GM12878 (cell line): ENCODE measurements at places on chromosomes 6 and 20.

- H3K27ac ChIP-seq = peak overlapping the region; percentile 92
- peaks cover 20% of the 10 kb centered on the region for H3K36me3 ChIP-seq
- H3K27me3 ChIP-seq = no peaks in the 10 kb centered on the region
- DNase-seq = peak; percentile 86
Observed at GRCh38 chr20:433300-433975, 25.3 kb downstream of the RBCK1 start.

DNA sequence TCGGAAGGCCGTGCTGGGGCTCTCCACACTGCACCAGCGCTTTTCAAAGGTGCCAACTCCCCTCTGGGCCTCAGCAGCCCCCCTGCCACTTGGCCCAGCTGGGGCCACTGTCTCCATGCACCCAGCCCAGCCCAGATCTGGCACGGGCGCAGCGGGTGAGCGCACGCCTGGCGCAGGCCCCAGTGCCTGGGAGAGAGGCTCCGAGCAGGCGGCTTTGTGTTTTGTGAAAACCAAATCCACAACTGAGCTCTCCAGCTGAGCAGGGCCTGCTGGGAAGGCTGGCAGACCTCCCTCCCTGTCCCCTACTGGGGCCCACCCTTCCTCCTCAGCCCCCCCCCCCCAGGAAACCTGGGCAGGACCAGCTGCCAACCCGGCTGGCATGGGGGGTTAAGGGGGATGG lies 17.0 kb downstream of the MDGA1 start:
- H3K36me3 ChIP-seq = no peaks in the 10 kb centered on the region
- H3K4me1 ChIP-seq = peaks cover 18% of the 10 kb centered on the region
- H3K4me3 ChIP-seq = no peak overlapping the region
- H3K27me3 ChIP-seq = no peaks in the 10 kb centered on the region
- no peak overlapping the region for H3K27ac ChIP-seq

DNA sequence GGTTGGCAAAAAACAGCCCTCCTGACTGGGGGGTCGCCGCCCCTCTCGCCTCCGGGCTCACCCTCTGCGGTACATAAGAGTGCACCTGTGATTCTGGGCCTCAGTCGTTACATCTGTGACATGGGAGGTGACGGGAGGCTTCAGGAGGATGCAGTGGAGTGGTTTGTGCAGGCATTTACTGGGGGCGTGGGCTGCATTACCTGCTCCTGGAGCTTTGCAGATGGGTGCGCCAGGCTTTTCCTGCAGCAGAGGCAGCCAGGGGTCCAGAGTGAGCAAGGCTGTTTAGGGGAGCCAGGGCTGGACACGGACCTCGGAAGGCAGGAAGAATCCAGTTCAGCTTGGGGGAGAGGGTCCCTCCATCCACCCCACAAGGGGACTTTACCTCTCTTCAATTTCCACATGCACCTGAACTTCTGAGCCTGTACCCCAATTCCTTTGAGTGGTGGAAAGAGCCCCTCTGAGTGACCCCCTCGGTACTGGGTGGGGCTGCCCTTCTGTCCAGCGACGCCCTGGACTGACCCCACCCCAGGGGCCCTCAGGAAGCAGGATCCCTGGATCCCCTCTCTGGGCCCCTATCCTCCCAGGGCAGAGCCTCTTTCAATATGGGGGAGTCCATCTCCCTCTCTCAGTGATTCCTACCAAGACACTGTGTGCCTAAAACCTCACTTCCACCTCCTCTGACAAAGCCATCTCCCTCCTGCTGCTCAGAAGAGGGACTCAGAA lies 134.0 kb downstream of the TAF4 start:
- no peak overlapping the region for H3K4me3 ChIP-seq
- H3K36me3 ChIP-seq = no peaks in the 10 kb centered on the region
- H3K4me1 ChIP-seq = no peaks in the 10 kb centered on the region
- H3K27me3 ChIP-seq = no peaks in the 10 kb centered on the region

- H3K4me1 ChIP-seq = no peaks in the 10 kb centered on the region
- H3K27me3 ChIP-seq = no peaks in the 10 kb centered on the region
- no peaks in the 10 kb centered on the region for H3K36me3 ChIP-seq
- DNase-seq = no peak
Observed at GRCh38 chr20:60043435-60043834, 85.2 kb downstream of the CDH26 start.

- no peaks in the 10 kb centered on the region for H3K4me1 ChIP-seq
- no peak overlapping the region for H3K4me3 ChIP-seq
Observed at GRCh38 chr20:17138237-17138636, 88.6 kb upstream of the PCSK2 start.

DNA sequence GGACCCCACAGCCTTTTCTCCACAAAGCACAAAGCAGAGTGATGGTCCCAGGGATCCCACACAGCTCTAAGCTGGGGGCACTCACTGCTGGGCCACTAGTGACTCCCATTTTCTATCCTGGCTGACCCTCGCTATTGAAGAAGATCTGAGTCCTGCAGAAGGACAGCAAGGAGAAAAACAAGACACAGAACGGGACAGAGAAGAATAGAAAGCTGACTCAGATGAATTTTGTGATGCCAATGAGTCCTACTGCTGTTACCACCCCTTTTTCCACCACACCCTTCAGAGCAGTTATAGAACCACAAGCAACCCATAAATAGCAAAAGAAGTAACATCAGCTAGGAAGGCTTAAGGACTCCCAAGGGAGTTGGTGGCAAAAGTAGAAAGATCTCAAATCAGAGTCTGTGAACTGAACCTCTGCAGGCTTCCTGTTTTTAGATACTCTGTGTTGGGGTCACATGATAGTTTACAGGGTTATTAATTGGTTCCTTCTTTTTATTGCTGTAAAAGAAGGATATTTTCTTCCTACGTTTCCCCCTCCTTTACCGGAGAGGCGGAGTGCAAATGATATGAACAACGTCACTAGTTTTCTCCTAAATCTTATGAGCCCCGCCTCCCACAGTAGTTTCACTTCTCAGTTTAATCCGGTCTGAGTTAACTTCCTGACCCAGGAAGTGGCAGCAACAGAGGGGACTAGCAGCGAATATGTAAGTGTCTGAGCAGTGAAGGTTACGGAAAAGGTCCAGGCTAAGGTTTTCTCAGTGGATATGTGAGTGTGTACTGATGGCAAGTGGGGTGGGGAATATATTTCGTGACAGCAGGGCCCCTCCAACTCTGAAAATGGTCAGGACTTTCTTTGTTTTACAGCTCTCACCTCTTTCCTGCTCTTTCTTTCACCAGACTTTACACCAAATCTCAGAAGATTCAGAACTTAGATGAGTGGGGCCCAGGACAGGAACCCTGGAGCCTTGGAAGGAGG lies at the start of gene TRIM38:
Gene TRIM38 (plus strand): TSS at position 654 of the 979 bp plus-strand sequence. CDS start 3,721 bp downstream, outside the sequence.
- peaks cover 33% of the 10 kb centered on the region for H3K4me1 ChIP-seq
- H3K4me3 ChIP-seq = peak within 1 kb of the TSS; percentile 99
- peak within 1 kb of the TSS; percentile 99 for H3K27ac ChIP-seq
- peak; percentile 85 for DNase-seq
- H3K36me3 ChIP-seq = peaks cover 5% of the 10 kb centered on the region; the same call in 1 of the 2 replicates

- H3K4me1 ChIP-seq = peaks cover 14% of the 10 kb centered on the region
- H3K36me3 ChIP-seq = no peaks in the 10 kb centered on the region; the same call in 1 of the 2 replicates
- no peak overlapping the region for H3K27ac ChIP-seq
- peak overlapping the region; percentile 80; the same call in 1 of the 2 replicates for H3K4me3 ChIP-seq
- H3K27me3 ChIP-seq = peaks cover 3% of the 10 kb centered on the region; the same call in 1 of the 2 replicates
Observed at GRCh38 chr6:43454290-43454695, 1.1 kb downstream of the DLK2 start.
